ENCODE measurements at places on chromosomes 3 and 15. TPM values are rescaled to one million over a fixed set of nuclear protein-coding genes. Genes with fewer than 3 reads are reported as not detected.

The MKRN2OS gene
- total RNA-seq = not detected

The GAP43 gene
- total RNA-seq = under 0.01 TPM

The BSN gene
- total RNA-seq = 0.12 TPM

The SPATA12 gene
- total RNA-seq = not detected

The TRIM42 gene
- total RNA-seq = not detected

The PPM1L gene
- 0.93 TPM for total RNA-seq

The ITIH1 gene
- not detected for total RNA-seq

Measured in pericardium fibroblast (primary cell).